Daoy (cell line): ENCODE measurements at places on chromosomes 6 and 20.

DNA sequence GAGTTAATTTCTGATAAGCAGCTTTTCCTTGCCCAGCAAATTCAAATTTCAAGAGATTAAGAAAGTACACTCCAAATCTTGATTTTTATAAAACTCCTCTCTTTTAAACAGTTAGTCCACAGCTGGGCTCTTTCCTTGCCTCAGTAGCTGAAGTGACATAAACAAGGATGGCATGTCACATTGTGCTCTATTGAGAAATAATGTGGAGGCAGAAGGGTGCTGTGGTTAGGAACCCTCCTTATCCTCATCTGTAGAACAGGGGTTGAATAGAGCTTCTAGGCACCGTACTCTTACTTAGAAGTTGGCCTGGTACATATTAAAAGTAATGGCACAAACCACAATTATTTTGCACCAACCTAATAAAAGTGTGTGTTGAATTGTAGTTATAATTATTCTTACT is 70.3 kb downstream of the RSPO3 start:
- no peak for DNase-seq

- DNase-seq: no peak
Measured at GRCh38 chr6:22362361-22362760, 65.5 kb upstream of the PRL start.

GRCh38 chr6:98787961-98788360 is 46.4 kb upstream of the POU3F2 start:
- no peak for DNase-seq

DNA sequence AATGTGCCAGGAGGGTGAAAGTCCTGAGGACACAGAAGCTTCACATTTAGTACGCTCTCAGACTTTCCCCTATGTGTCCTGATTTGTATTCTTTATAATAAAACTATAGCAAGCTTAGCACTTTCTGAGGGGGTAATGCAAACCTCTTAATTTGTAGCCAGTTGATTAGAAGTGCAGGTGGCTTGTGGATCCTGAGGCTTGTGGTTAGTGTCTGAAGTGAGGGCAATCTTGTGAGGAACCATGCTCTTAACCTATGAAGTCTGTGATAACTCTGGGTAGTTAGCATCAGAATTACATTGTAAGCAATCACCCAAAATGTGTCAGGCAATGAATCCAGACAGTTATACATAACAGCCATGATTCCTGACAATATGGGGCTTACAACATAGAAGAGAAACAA is 51.1 kb downstream of the LHFPL5 start:
- DNase-seq: no peak

DNA sequence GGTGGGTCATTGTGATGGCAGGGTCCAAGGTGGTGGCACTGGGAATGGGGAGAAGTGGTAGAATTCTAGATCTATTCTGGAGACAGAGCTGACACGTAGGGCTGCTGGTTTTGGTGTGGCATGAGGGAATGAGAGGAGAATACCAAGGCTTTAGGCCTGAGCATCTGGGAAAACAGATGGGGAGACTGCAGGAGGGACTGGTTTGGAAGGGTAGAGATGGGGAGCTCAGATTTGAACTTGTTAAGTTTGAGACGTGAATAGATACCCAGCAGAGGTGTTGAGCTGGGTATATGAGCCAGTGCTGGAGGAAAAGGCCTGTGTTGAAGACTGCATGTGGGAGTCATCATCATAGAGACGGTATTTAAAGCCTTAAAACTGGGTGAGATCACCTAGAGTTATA is 17.5 kb downstream of the TRMT6 start:
- no peak for DNase-seq

GRCh38 chr20:3105256-3106137 is 21.0 kb upstream of the AVP start:
- no peak for DNase-seq

- no peak for DNase-seq
Measured at GRCh38 chr6:2916158-2916925, 13.2 kb upstream of the SERPINB9 start.

DNA sequence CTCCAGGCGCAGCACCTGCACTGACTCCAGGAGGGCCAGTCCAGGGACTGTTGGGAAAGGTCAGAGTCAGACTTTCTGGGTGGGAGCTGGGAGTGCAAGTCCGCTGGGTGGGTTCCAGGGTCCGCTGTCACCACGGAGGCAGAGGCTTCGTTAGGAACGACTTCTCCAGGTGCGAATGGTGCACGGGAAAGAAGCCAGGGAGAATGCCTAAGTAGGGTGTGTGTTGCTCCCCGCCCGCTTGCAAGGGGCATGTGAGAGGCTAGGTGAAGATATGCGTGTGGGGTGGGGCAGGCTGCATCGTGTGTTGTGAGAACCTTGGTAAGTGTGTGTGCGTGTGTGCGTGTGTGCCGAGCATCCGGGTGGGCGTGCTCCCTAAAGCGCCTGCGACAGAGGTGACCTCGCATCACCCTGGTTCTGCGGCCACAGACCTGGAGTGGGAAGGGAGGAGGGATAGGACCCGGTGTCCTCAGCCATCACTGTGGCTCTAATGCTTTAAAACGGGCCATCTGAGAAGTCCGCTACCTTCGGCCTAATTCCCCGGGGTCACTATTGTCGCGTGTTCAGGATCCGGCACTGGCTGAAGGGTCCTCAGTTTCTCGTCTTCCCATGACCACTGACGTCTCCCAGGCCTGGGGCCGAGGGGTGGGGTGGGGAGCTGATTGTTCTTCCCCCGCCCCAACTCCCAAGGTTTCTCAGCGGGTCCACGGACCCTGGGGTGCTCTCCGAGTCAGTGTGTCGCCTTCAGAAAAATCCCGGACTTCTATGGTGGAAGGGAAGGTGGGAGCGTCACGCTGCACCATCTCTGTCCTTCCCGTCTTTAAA is 6.1 kb downstream of the SLC32A1 start:
- peak; percentile 7 for DNase-seq
